Skin of body (tissue), 3 donors: ENCODE measurements at places on chromosomes 11 and 22.

GRCh38 chr11:92644595-92645445, 324.6 kb upstream of the MTNR1B start:
- DNase-seq, result no peak

DNA sequence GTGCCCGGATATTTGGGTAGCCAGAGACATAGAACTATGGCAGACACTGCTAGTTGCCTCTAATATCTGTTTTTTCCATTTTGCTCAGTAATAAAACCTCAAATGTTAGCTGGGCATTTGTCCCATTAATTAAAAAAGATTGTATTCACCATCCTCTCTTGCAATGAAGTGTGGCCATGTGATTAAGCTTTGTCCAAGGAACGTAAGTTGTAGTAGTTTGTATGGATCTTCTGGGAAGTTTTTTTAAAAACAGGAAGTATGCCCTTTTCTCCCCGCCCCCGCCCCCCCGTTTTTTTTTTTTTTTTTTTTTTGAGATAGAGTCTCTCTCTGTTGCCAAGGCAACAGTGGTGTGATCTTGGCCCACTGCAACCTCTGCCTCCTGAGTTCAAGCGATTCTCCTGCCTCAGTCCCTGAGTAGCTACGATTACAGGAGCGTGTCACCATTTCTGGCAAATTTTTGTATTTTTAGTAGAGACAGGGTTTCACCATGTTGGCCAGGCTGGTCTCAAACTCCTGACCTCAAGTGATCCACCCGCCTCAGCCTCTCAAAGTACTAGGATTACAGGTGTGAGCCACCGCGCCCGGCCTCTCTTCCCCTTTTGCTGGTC, 1.7 kb upstream of the TMEM135 start:
- DNase-seq, result no peak

DNA sequence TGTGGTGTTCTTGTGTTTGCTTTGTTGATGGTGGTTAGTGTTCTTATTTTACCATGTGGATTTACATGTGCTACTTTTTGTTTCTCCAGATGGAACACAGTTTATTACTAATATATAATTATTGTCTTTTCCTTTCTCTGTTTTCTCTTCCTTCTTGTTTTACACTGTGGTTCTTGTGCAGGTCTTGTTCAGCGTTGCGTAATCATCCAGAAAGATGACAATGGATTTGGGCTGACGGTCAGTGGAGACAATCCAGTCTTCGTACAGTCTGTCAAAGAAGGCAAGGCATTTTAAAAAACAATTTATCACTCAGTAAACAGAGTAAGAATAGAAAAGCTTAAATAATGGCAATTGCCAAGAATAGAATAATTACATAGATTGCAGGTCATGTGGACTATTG, 84.4 kb downstream of the ARHGEF12 start:
- no peak for DNase-seq

DNA sequence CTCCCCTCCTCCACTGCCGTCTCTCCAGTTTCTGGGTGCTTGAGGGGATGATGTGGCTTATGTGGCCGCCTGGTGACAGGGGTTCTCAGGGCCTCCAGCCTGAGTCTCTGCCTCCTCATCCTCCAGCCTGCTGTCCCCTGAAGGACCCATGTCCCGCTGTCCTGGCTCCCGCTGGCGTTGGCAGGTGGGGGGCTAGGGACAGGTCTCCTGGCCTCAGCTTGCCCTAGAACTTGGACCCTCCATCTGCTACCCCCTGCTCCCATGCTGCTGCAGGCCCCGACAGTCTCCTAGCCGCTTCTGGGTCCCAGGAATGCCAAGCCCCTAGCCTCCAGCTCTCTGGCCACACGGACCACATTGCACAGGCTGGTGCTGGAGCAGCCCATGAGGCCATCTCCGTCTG, 13.9 kb upstream of the CELSR1 start:
- DNase-seq, result no peak

DNA sequence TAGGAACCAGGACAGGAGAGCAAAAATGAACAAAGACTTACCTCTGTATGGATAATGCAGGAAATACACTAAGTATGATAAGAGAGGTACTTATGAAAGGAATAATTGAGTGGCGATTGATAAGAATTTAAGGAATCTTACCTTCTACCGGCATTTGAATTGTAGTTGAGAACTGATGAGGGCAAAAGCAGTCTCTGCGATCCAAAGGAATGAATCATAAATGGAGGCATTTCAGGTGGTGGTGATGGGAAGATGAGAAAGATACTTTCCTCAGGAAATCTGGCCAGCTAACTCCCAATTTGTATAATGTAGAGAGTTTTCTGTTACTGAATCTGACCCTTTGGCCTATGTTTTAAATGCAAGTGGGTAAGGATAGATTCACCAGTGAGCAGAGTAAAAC, 71.9 kb upstream of the C11orf87 start:
- no peak for DNase-seq

- no peak for DNase-seq
Measured at GRCh38 chr11:14262271-14262846, 96.6 kb downstream of the RRAS2 start.

- DNase-seq, result no peak
Measured at GRCh38 chr11:35118906-35119305, 20.1 kb upstream of the CD44 start.

DNA sequence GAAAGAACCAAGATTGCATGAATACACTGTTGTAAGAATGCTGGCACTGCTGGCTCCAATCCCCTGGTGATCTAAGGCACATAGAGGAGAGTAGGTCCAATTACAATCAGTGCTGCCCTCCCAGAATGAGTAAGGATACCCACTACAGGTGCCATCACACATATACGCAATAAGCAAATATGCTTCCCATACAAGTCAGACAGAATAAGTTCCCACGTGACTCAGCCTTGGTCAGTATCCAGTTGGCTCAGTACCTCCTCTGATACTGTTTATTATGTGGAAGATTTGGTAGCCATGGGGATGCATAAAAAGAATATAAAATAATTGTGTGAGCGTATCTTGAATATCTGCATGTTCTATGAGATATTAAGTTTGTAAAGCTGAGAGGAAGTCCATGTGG, 8.9 kb upstream of the OR2D3 start:
- DNase-seq, result no peak

DNA sequence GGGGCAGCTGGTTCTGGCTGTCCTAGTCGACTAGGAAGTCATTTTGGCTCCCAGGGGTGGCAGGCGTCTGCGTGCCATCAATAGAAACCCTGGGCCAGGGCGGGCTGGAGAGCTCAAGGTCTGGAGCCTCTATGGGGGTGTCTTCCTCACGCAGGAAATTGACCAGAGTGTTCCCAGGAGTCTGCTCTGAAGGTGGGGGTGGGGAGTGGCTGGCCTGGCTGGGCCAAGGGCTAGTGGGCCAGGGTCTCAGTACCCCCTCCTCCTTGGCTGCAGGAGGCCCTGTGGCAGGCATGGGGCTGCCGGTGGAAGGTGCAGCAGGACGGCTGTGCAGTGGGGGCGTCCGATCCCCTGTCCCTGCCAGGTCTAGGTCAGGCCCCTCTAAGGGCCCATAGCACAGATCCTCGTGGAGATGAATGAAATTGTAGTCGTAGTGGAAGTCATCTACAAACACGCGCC, 64.6 kb downstream of the ARFGAP3 start:
- no peak for DNase-seq

DNA sequence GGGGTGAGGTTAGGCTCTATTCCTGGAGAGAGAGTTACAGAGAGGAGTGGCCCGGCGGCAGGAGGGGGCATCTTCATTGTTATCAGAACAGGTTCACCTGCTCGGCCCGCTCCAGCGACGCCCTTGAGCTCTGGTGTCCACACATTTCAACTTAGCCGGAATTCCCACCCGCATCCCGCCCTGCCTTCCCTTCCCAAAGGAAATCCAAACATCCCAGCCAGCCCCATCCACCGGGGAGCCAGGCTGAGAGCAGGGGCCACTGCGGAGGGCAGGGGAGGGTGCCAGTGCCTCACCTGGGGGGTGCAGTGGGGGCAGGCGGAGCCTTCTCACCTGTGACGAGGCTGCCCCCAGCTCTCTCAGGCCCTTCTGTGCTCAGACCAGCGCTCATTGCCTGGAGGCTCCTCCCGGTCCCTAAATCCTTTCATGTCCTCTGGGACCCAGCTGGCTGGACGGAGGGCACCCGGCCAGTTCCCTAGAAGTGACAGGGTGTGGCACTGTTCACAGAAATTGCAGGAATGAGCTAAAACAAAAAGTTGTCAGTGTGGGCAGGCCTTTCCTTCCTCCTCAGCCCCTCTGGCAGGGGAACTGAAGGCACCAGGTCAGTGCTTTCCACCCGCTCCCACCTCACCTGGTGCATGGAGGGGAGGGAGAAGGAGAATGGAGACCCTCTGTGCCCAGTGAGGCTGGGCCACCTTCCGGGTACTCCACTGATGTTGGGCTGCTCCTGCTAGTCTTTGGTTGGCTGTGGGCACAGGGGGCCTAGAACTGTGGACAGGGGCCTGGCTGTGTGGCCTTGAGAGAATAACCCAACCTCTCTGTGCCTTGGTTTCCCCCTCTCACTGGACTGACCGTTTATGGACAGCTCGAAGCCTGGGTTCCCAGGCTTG, 2.2 kb upstream of the MRGPRG start:
- no peak for DNase-seq

GRCh38 chr11:12868315-12869073, 140.6 kb upstream of the RASSF10 start:
- DNase-seq, result no peak

DNA sequence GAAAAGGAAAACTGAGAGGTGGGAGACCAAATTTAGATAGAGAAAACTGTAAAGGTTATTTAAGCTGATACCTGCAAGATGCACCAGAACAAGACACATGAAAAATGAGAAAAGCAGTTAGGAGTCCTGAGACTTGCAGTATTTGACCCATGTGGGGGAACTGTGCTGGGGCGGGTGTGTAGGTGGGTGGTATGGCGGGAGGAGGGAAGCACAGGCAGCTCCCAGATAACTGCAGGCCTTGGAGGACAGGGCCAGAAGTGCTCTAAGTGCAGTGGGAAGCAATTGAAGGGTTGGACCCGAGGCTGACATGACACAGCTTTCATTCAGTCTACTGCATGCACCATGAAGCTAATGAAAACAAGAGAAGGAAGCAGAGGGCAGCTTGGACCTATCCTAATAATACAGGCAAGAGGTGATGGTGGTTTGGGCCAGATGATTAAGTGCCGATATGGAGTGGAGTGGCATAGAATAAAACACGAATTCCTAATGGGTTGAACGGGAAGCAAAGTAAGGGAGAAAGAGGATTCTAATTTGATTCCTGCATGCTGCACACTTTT, 48.0 kb upstream of the ANO3 start:
- DNase-seq, result no peak

- DNase-seq, result no peak
Measured at GRCh38 chr11:127493330-127494022, 492.9 kb upstream of the KIRREL3 start.

DNA sequence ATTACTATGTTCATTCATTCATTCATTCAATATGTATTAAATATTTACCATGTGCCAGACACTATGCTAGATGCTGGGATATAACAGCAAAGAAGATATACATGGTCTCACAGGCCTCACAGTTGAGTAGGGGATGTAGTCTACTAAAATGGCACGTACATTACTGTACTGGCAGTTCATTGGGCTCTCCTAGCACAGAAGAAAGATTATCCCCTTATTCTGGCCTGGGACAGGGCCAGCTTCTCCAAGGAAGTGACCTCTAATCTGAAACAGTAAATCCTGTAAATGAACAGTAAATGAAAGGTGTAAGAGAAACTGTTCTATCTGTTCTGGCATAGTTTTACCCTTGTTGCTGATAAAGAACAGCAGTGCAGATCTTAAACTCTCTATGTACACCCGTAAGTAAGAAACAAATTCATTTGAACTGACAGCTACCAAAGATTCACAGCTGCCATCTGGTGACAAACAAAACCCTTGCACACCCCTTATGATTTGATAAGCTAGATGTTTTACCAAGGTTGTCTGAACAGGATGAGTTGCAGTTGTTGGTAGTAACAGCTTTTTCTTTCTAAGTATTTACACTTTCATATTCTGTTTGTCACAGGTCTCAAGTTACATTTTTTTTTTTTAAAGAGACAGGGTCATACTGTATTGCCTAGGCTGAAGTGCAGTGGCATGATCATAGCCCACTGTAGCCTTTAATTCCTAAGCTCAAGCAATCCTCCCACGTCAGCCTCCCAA, 263.1 kb downstream of the TMEM135 start:
- no peak for DNase-seq

DNA sequence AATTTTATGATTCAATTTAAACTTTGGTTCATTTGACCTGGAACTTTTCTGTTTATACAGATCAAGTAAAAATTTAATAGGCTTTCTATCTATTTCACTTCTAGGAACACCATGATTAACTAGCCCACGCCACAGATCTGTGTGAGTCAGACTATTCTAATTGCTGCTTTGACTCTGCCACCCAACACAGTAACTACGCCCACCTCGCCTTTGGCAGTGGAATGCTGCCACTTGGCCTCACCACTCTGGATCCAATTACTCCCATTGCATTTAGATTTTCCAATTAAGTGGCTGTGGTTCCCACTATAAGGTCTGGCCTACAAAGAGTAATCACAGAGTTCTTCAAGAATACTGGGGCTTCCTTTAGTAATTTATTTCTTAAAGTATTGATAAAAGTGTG, 46.6 kb upstream of the LIN7C start:
- DNase-seq, result no peak

GRCh38 chr11:36034551-36035331, 90.9 kb downstream of the LDLRAD3 start:
- DNase-seq, result no peak

- DNase-seq, result no peak
Measured at GRCh38 chr22:47623763-47624148, 861.3 kb downstream of the TBC1D22A start.

- no peak for DNase-seq
Measured at GRCh38 chr11:77100166-77101042, 2.2 kb upstream of the OMP start.

DNA sequence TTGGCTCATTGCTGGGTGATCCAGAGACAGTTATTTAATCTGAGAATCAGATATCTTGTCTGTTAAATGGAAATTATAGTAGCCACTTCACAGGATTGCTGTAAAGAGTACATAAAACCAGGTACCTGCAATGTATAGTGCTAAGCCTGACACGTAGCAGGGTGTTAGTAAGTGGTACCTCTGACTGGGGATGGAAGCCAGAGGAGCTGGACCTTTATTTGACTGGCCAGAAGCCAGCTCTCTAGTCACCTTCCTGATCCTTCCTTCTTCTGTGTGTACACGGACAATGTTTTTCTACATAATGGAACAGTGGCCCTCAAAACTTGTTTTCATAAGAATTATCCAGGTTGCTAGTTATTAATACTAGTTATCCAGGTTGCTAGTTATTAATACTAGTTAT, 25.5 kb upstream of the EHF start:
- no peak for DNase-seq

- no peak for DNase-seq
Measured at GRCh38 chr11:76327756-76328388, 53.1 kb downstream of the THAP12 start.

GRCh38 chr11:132742929-132743328, 789.4 kb downstream of the OPCML start:
- DNase-seq, result no peak
